ENCODE measurements at places on chromosomes 13 and 19.

GRCh38 chr13:72850959-72851677, 69.2 kb downstream of the PIBF1 start:
- DNase-seq, result no peak

GRCh38 chr19:6287269-6287885, 7.6 kb upstream of the MLLT1 start:
- no peak for DNase-seq

DNA sequence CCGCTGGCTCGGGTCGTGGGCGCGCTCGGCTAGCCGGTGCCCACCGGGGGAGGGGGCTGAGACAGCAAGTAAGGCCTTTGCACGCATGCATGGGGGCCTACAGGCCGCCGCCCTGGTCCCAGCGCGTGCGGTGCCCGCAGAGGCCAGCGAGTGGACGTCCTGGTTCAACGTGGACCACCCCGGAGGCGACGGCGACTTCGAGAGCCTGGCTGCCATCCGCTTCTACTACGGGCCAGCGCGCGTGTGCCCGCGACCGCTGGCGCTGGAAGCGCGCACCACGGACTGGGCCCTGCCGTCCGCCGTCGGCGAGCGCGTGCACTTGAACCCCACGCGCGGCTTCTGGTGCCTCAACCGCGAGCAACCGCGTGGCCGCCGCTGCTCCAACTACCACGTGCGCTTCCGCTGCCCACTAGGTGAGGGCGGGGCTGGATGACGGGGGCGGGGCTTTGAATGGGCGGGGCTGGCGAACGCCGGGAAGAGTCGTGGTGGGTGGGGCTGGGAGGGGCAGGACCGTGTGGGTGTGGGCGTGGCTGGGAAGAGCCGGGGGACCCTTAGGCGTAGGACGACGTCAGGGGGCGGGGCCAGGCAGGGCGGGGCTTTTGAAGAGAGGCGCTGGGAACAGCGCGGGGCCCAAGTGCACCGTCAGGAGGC, 2.1 kb downstream of the CILP2 start:
- peak; percentile 83 for DNase-seq

DNA sequence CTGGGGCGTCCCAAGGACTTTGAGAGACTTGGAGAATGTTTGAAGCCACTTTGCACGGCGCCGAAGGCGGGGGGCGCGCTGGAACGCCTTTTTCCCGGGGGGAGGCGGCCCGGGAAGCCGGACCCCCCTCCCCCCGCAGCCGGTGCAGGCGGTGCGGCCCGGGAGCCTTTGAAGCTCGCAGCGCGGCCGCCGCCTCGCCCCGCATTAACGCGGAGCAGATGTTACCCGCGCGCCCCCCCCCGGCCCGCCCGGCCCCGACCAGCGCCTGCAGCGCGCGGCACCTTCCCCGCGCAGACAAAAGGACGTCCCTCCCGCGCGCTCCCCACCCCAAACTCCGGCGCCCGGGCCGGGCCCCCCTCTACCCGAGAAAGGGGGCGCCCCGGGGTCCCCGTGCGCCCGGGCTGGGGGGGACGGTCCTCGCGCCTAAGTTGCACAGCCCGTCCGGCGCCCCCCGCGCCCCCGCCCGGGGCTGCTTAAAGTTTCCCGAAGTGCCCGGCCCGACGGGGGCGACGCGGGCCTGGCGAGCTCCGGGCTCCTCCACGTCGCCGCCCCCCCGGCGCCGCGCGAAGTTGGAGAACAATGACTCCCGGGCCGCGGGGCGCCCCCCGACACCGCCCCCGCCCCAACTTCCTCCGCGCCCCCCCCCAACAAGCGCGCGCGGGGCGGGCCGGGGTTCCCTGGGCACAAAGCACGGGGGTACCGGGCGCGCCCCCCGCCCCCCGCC, 685 bp downstream of the TCF3 start:
- DNase-seq, result peak; percentile 47

DNA sequence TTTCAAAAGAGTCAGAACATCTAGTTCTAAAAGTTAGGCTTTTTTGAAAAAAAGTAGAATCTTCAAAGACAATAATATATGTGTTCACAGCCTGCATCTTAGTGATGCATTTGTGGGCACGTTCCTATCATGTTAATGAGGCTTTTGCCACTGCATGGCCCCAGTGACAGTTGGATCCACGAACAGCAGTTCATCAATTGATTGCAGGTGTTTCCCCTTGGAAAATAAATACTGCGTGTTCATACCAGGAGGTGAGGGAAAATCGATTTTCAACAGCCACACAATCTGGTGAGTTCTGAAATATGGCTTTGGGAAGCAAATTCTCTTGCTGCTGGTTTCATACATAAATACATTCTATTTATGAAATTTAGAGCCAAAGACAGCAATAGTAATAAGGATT, 343.8 kb upstream of the SLC10A2 start:
- DNase-seq, result no peak

GRCh38 chr13:31154939-31155338, 6.8 kb downstream of the HSPH1 start:
- no peak for DNase-seq

- no peak for DNase-seq
These were observed 13.5 kb downstream of the KCTD12 start for GRCh38 chr13:76872675-76873074.

- DNase-seq, result no peak
These were observed 50.8 kb upstream of the FREM2 start for GRCh38 chr13:38636073-38636472.

DNA sequence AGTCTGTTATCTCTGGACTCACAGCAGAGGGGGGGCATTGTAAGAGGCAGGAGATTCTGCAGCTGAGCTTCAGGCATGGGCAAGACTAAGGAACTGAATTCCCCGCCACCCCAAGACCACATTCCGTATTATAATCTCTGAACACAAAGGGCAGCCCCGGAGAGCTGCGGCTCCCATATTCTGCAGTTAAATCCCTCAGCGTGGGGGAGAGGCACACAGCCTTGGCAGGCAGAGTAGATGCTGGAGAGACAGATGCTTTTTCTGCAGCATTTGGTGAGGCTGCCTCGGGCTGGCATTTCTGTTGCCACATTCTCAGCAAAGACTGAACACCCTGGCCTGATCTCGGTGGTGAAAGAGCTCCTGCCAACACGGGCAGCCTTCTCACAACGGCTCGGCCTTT, 12.9 kb downstream of the CHAF1A start:
- no peak for DNase-seq

DNA sequence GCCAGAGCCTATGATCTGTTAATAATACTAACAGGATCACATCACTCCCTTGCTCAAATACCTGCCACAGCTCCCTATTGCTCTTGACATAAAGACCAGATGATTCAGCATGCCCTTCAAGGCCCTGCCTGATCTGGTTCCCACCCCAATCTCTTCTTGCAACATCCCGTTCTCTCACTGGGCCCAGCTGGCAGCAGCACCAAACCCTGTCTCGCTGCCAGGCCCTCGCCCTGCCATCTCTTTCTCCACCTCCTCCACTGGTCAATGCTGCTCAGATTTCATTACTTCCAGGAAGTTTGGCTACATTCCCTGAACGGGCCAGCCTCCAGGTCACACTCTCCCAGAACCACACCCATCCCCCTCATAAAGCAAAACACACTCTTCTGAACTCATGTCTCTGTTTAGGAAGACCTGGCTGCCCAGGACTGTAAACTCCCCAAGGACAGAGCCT, 8.6 kb upstream of the BCAT2 start:
- DNase-seq, result no peak

DNA sequence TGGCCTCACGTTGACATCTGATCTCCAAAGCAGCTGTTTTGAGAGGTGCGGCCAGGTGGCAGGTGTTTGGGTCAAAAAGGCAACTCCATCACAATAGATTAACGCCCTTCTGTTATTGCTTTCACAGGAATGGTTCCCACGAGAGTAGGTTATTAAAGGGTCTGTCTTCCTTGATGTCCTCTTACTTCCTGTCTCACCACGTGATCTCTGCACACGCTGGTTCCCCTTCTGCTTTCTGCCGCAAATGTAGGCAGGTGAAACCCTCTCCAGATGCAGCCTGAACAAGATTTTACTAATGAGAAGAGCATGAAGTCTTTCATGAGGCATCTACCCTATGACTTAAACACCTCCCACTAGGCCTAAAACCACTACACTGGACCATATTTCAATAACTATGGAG, 22.8 kb upstream of the ZNF564 start:
- DNase-seq, result no peak

- no peak for DNase-seq
These were observed 2860.6 kb upstream of the PCDH20 start for GRCh38 chr13:64276232-64276631.

DNA sequence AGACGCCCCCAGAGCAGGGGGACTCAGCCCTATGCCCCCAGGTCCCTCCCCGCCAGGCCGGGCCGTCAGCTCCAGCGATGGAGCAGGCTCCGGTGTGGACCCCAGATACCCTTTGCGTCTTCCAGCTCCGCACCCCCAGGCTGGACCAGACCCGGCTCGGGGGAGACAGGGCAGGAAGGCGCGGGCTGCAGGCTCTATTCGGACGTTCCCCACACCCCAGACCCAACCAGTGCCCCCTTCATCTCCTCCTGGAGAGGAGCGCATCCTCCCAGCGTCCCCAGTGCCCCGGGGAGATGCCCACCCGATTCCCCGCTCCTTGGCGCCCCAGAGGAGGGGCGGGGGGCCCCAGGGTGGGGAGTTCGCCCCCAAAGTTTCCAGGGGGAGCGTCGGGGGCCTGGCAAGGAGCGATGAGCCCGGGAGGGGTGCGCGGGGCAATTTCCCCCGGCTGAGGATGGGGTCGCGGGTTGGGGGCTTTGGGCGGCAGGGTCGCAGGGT, 389 bp downstream of the LINGO3 start:
- DNase-seq, result no peak

GRCh38 chr19:1760020-1760419, 6.7 kb downstream of the ONECUT3 start:
- no peak for DNase-seq

- DNase-seq, result no peak
These were observed 6.4 kb downstream of the MOB3A start for GRCh38 chr19:2089727-2090053.

- no peak for DNase-seq
These were observed 631.7 kb upstream of the SGCG start for GRCh38 chr13:22549126-22549525.

- DNase-seq, result no peak
These were observed 3.2 kb downstream of the CCDC122 start for GRCh38 chr13:43876366-43876765.

- DNase-seq, result peak; percentile 75
These were observed 830 bp downstream of the NEK5 start for GRCh38 chr13:52127783-52128702.

DNA sequence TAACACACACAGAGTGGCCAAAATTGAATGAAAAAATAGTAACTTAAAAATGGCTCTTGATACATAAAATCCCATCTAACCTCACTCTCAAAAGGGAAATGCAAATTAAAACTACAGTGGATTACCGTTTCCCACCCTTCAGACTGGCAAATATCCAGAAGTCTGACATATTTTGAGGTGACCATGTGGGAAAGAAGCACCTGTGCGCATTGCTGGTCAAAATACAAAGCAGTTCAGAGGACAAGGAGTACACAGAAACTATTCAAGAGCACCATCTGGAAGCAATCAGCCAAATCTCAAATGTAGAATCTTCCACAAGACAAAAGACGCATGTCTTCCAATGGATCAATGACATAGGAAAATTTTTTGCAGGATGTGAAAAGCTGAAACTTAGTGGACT, 23.2 kb downstream of the NALCN start:
- DNase-seq, result no peak

GRCh38 chr19:1690699-1691307, 38.4 kb upstream of the TCF3 start:
- DNase-seq, result peak; percentile 56

DNA sequence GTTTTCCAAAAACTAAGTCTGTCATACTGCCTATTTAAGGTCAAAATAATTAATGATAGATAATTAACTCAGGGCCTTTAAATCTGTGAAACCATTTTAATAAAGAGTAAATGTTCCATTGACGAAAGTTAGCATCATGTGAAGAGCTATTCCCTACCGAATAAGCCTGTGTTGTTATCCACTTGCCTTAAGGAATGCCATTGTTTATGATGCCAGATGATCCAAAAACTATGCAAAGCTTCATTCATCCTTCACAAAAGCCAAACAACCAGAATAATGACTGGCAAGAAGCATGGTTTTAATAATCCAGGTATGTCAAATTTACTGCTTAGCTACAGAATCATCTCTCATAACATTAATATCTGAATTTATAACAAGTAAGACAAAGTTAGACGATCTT, 6.5 kb upstream of the GPC6 start:
- DNase-seq, result no peak

DNA sequence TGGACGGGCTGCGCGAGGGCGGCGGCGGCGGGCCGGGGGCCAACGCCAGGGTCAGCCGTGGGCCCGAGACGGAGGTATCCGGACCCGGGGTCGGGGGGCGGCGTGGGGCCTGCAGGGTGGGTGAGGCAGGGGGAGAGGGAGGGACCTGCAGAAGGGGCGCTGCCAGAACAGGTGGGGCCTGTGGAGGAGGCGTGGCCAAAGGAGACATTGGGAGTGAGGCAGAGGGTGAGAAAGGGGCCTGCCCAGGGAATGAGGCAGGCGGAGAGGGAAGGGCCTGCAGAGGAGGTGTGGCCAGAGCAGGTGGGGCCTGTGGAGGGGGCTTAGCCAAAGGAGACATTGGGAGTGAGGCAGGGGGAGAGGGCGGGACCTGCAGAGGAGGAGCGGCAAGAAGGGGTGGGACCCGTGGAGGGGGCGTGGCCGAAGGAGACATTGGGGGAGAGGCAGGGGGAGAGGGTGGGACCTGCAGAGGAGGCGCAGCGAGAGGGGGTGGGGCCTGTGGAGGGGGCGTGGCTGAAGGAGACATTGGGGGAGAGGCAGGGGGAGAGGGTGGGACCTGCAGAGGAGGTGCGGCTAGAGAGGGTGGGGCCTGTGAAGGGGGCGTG, 4.2 kb downstream of the PRR36 start:
- peak; percentile 71 for DNase-seq

DNA sequence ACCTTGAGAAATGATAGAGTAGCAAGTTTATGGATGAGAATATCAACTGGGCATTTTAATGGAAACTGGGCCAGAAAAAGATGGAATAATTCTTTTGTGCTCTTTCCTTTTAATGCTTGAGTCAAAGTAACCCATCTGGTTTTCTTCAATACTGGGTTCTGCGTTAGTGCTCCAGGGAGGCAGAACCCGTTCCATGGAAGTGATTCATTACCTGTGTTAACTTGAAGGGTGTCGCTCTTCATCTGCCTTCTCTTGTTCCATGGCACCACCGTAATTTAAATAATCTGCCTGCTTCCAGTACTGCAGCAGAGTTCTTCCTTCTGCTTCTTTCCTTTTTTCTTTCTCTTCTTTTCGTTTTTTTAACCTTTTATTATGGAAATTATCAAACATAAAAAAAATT, 14.7 kb upstream of the USP12 start:
- no peak for DNase-seq

DNA sequence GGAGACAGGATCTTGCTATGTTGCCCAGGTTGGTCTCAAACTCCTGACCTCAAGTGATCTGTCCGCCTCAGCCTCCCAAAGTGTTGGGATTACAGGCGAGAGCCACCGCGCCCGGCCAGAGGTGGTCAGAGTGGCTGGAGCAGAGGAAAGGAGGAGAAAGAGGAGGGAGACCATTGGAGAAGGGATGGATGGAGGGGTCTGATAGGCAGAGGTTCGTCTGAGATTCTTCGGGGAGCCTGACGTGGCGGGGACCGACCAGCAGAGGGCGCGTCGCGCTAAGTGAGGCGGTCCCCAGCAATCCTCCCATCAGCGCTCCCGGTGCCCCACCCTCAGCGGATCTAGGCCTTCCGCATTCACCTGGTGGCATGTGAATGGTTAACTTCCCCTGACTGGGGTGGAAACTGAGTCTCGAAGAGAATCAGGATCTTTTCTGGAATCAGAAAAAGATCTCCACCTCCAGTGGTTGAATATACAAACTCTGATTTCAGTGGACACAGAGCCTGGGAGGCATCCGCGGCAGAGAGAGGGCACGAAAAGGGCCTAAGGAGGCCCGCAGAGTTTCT, 8.8 kb downstream of the GTPBP3 start:
- peak; percentile 80 for DNase-seq

Data from CD4-positive, alpha-beta T cell treated with Interferon alpha-2 for 1 hour (primary cell).